ENCODE measurements at places on chromosomes 2 and 18. TPM values are rescaled to one million over a fixed set of nuclear protein-coding genes. Genes with fewer than 3 reads are reported as not detected.

Gene MRO
- not detected for total RNA-seq

Gene RTP5
- total RNA-seq: not detected

Gene PCGF1
- total RNA-seq: 17.4 TPM

- no peak overlapping the region for H3K27ac ChIP-seq
- no peaks in the 10 kb centered on the region for H3K4me1 ChIP-seq
- H3K4me3 ChIP-seq: no peak overlapping the region
- DNase-seq: peak; percentile 11
Measured at GRCh38 chr2:106098081-106098480, 96.0 kb downstream of the UXS1 start.

DNA sequence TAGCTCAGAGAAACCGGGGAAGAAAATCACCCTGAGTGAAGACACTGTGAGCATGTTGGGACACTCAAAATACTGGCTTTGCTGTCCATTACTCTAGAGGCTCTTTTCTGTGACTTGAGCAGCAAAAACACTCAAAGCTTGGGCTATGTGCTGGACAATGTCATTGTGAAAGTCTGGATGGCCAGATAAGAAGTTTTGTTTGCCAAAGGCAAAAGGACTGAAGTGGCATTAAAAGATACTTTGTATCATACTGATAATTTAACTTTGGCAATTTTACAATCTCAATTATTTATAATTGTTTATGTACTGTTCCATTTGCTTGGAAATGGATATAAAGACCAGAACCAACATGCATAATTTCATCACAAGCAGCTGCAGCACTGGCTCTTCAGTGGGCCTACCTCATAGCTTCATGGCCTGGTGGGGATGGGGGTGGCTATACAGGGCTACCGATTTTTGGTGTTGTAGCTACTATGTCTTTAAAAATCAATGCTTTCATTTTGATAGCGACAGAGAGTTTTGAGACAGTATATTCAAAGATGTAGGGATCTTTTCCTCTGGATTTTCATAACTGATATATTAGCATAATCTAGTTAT, 51.1 kb downstream of the RBKS start:
- H3K4me3 ChIP-seq: no peak overlapping the region
- H3K36me3 ChIP-seq: no peaks in the 10 kb centered on the region
- no peaks in the 10 kb centered on the region for H3K4me1 ChIP-seq
- no peak for DNase-seq
- H3K27ac ChIP-seq: no peak overlapping the region

DNA sequence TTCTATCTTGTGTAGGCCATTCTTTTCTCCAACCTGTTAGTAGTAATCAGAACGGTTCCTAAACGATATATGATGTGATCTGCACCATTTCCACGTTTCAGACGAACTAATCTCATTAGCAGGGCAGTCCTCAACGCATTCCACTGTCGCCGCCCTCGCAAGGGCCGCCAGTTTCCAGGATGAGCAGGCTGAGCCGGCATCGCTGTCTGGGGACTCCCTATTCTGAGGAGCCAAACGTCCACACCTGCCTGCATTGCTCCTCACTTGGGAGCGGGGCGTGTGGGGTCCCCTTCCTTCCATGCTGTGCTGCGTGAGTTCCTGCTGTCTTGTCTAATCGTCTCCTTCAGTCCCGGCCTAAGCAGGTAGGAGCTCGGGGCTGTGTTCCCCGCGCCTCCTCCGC, 76.6 kb downstream of the PSMG2 start:
- H3K27ac ChIP-seq: no peak overlapping the region
- no peak for DNase-seq
- no peaks in the 10 kb centered on the region for H3K4me1 ChIP-seq
- H3K36me3 ChIP-seq: no peaks in the 10 kb centered on the region
- no peaks in the 10 kb centered on the region for H3K27me3 ChIP-seq

GRCh38 chr2:239241431-239241960, 159.3 kb downstream of the HDAC4 start:
- H3K36me3 ChIP-seq: no peaks in the 10 kb centered on the region
- no peak overlapping the region for H3K4me3 ChIP-seq
- no peak overlapping the region for H3K27ac ChIP-seq
- no peak for DNase-seq

DNA sequence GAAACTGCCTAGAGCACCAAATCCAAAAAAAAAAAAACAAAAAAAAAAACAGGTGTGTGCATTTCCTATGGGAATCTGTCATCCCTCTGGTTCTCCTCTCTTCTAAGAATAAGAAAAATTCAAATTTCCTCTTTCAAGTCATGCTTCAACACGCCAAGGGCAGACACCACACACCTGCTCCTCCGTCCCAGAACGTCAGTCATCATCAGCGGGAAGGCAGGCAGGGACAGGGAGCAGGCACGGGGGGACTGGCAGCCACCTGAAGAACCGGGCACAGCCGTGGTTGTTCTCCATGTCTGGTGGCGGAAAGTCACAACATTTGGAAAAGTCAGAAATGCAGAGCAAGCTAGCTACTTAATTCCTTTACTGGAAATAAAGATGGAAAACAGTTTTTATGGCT, 214.8 kb downstream of the IKZF2 start:
- no peak for DNase-seq
- H3K36me3 ChIP-seq: no peaks in the 10 kb centered on the region
- no peak overlapping the region for H3K27ac ChIP-seq

Gene HNMT
- total RNA-seq: 13.4 TPM

DNA sequence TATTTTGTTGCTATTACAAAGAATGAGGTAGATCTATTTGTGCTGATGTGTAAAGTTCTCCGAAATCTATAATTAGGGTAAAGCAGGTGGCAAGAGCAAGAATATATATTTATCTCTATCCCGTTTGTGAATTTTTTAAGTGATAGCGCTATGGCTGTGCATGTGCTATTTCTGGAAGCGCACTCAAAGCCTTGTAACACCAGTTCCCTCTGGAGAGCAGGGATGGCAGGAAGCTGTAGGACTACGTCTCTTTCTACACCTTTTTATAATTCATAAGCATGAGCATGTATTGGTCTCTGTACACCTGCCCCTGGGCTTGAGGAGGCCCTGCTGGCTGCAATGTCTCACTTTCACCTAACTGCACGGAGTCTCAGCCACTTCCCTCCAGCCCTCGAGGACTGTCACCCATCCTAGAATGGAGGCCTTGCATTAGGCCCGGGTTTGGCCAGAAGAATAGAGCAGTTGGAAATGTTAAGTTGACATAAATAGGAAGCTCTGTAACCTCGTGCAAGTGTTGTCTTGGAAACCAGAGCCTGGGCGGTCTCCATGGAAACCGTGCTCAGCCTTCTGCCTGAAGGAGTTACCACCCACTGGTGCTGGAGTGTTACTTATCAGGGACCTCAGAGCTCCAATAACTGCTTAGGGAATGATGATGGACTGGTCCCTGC, 20.9 kb downstream of the ITM2C start:
- no peak overlapping the region for H3K27ac ChIP-seq
- no peak overlapping the region for H3K4me3 ChIP-seq
- H3K27me3 ChIP-seq: peaks cover 3% of the 10 kb centered on the region
- H3K4me1 ChIP-seq: no peaks in the 10 kb centered on the region
- no peaks in the 10 kb centered on the region for H3K36me3 ChIP-seq

- H3K4me1 ChIP-seq: peaks cover 34% of the 10 kb centered on the region
- H3K27me3 ChIP-seq: no peaks in the 10 kb centered on the region
- peak overlapping the region; percentile 66 for H3K4me3 ChIP-seq
- H3K27ac ChIP-seq: peak overlapping the region; percentile 98
- peaks cover 10% of the 10 kb centered on the region for H3K36me3 ChIP-seq
- DNase-seq: peak; percentile 86
Measured at GRCh38 chr2:112075490-112076260, 20.6 kb downstream of the TMEM87B start.

Gene TCF23
- not detected for total RNA-seq

Gene SERPINB13
- not detected for total RNA-seq

DNA sequence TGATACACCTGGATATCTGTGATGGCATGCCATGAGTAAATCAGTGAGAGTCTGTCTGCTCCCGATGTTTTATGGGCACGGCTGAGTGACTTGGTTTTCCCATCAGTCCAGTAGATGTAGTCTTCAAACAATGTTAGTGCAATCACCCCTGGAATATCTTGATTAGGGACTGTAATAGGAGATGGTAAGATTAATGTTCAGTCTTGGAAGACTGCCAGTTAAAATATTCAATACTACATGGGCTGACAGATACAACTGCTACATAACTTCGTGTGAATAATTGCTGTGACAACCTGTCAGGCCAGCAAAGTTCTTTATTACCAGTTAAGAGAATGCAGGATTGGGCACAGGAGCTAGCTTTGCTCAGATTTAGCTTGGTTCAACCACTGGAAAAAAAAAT, 1673.3 kb downstream of the LRP1B start:
- DNase-seq: no peak
- no peak overlapping the region for H3K4me3 ChIP-seq
- H3K27me3 ChIP-seq: no peaks in the 10 kb centered on the region
- no peaks in the 10 kb centered on the region for H3K4me1 ChIP-seq
- H3K27ac ChIP-seq: no peak overlapping the region
- no peaks in the 10 kb centered on the region for H3K36me3 ChIP-seq

Gene GNAL
- total RNA-seq: 0.65 TPM

Gene INHBB
- 1.8 TPM for total RNA-seq

Gene CDH2
- total RNA-seq: 59.5 TPM

Gene PCBP1
- 360 TPM for total RNA-seq

- H3K27me3 ChIP-seq: no peaks in the 10 kb centered on the region
- H3K36me3 ChIP-seq: no peaks in the 10 kb centered on the region
- peaks cover 10% of the 10 kb centered on the region for H3K4me1 ChIP-seq
- H3K4me3 ChIP-seq: no peak overlapping the region
- no peak for DNase-seq
Measured at GRCh38 chr2:168459256-168459655, 3.2 kb downstream of the CERS6 start.

- no peaks in the 10 kb centered on the region for H3K27me3 ChIP-seq
- no peaks in the 10 kb centered on the region for H3K4me1 ChIP-seq
- no peaks in the 10 kb centered on the region for H3K36me3 ChIP-seq
- no peak overlapping the region for H3K27ac ChIP-seq
- no peak overlapping the region for H3K4me3 ChIP-seq
- DNase-seq: no peak
Measured at GRCh38 chr2:214156971-214157370, 253.9 kb upstream of the VWC2L start.

DNA sequence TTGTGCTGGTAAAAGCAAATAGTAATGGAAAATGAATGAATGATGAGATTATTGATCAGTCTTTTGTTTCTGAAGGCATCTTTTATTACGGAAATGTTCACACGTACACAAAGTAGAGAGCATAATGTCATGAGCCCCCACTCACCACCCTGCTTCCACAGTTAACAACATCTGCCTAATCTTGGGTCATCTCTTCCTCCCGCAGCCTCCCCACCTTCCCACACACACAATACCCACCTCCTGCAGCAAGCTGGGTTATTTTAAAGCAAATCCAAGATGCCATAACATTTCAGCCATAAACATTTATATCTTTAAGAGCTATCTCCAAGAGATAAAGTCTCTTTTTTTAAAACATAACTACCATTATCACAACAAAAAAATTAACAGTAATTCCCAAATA, 36.3 kb downstream of the CYP27C1 start:
- H3K4me1 ChIP-seq: peaks cover 10% of the 10 kb centered on the region
- no peak overlapping the region for H3K4me3 ChIP-seq
- peaks cover 13% of the 10 kb centered on the region for H3K27me3 ChIP-seq
- H3K36me3 ChIP-seq: no peaks in the 10 kb centered on the region
- H3K27ac ChIP-seq: no peak overlapping the region

DNA sequence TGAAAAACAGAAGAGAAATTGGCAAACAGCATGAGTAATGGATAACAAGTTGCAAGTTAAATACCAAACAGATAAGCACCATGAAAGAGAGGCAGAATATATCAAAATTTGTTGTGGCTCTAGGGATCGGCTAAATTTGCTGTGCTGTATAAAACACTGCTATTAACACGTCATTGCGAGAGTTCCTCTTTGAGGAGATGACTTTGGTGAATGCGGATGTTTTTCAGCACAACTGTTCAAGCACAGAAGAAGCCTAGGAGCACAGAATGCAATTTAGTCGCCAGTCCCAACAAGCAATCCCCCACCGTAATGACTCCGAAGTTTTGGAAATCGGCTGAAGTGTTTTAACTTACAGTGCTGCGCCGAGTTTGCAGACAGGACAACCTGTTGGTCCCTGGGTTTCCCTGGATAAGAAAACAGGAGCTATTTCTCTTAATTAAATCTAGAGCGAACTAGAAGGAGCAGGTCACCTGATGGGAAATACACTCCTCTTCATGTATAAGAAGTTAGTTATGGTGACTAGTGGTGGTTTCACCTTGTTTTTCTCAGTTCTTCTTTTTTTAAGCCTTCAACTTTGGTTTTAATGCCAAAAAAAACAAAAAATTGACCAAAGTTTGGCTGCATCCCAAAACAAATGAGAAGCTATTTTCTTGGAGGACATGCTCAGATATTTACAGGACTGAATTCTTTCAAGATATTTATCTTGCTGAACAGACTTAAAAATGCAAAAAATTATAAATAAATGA, 454.1 kb upstream of the SALL3 start:
- H3K27me3 ChIP-seq: no peaks in the 10 kb centered on the region
- DNase-seq: no peak
- no peaks in the 10 kb centered on the region for H3K36me3 ChIP-seq
- H3K27ac ChIP-seq: no peak overlapping the region
- no peak overlapping the region for H3K4me3 ChIP-seq

Gene ACTR3
- total RNA-seq: 374 TPM

DNA sequence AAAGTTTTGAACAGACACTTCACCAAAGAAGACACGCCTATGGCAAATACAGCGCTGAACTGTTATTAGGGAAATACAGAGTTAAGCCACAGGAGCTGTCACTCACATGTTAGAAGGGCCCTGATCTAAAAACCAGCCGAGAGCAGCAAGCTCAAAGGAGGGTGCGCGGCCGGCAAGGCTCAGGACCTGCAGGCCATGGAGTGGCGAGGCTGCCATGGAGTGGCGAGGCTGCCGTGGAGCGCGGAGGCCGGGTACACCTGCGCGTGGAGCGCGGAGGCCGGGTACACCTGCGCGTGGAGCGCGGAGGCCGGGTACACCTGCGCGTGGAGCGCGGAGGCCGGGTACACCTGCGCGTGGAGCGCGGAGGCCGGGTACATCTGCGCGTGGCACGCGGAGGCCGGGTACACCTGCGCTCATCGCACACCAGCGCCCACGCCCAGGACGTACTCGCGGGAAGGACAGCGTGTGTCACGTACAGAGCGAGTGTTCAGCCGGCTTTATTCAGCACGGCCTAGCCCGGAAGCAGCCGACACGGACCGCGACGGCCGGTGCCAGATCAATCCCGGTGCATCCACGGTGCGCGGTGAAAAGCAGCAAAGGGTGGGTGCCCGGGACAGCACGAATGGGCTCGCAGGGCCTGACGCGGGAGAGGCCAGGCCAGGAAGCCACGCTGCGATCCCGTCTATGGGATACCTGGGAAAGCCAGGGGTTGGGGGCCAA, 68.8 kb downstream of the SLC66A2 start:
- H3K36me3 ChIP-seq: no peaks in the 10 kb centered on the region
- no peak for DNase-seq
- H3K27me3 ChIP-seq: no peaks in the 10 kb centered on the region
- H3K4me1 ChIP-seq: no peaks in the 10 kb centered on the region
- no peak overlapping the region for H3K4me3 ChIP-seq
- no peak overlapping the region for H3K27ac ChIP-seq

All from endothelial cell of umbilical vein (primary cell).